HS-27A (cell line): ENCODE measurements at places on chromosomes 16 and 17.

DNA sequence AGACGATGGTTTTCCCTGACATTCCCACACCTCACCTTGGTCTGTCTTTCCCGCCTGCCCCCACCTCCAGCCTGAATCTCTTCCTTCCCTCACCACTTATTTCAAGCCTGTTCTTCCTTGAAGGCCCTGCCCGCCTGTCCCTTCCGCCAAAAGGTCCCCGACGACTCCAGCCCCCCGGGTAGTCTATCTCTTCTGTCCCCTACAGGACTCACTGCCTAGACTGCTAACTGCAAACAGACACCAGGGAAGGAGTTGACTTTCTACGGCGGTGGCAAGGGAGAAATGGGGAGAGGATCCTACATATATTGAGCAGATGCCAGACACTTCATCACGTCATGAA is 53.7 kb downstream of the NT5M start:
- DNase-seq = no peak

DNA sequence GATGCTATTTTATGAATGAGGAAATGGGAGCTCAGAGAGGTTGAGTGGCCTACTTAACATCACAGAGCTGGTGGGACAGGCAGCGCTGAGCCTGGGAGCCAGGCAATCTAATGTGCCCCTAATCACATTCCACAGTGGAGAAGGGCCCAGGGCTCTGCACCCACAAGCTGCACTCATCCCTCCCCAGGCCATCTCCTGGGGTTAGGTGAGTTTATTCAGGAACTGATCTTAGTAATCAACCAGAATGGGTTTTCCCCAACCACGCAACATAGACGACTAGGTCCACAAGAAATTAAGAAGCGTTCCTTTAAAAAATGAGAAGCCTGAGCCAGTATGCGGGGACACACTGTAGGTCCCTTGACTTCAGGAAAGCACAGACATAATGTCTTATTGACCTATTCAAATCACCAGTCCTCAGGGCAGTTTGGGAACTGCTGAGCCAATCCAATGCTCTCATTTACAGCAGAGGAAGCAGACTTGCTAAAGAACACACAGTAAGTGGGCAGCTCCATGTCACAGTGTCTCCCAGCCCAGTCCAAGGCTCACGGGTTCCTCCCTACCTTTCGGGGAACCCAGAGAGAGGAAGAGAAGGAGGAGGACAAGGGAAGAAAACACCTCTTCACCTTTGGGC is 2.3 kb downstream of the MPP3 start:
- DNase-seq = no peak

- no peak for DNase-seq
Observed at GRCh38 chr16:629185-629832, 1.5 kb upstream of the WFIKKN1 start.

DNA sequence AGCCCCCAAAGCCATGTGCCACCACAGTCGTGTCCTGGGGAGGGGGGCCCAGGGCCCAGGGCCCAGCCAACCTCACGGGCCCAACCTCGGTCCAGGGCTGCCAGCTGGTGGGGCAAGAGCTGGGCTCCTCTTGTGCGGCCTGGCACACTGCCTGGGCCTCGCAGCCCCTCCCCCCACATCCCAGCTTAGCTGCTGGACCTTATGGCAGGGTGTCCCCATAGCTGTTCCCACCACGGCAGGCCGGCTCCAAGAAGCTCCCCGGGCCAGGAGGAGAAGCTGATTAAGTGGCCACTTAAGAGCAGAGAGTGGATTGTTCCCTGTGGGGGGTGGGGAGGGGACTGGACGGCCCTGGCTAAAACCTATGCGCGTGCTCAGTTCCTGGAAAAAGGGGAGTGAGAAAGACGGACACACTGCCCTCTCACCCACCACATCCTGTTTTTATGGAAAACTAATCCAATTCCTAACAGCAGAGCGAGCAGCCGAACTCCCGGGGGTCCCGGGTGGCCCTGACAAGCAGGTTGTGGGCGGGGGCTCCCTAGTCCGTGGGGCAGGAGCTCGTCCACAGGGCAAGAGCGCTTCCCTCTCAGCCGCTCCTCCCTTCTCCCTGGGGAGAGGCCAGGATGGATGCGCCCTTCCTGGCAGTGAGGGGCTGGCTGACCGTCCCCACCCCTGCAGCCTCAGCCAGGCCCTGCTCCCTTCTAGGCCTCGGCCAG is 16.8 kb downstream of the PIEZO1 start:
- no peak for DNase-seq

- no peak for DNase-seq
Observed at GRCh38 chr16:79595931-79596450, 4.5 kb downstream of the MAF start.

GRCh38 chr16:72924537-72924926 is 123.4 kb downstream of the ZFHX3 start:
- no peak for DNase-seq

GRCh38 chr16:75233611-75233938 is 14.8 kb downstream of the CTRB1 start:
- no peak for DNase-seq

- no peak for DNase-seq
Observed at GRCh38 chr16:2472885-2473445, 1.9 kb downstream of the NTN3 start.

- DNase-seq = no peak
Observed at GRCh38 chr17:64236827-64237403, 26.1 kb downstream of the TEX2 start.

GRCh38 chr16:82792693-82793092 is 165.9 kb downstream of the CDH13 start:
- no peak for DNase-seq

- DNase-seq = no peak
Observed at GRCh38 chr16:87391324-87391949, 699 bp upstream of the MAP1LC3B start.

GRCh38 chr17:82353484-82353883 is 5.6 kb upstream of the TEX19 start:
- no peak for DNase-seq

GRCh38 chr17:65627891-65628643 is 66.6 kb upstream of the AXIN2 start:
- DNase-seq = peak; percentile 3

DNA sequence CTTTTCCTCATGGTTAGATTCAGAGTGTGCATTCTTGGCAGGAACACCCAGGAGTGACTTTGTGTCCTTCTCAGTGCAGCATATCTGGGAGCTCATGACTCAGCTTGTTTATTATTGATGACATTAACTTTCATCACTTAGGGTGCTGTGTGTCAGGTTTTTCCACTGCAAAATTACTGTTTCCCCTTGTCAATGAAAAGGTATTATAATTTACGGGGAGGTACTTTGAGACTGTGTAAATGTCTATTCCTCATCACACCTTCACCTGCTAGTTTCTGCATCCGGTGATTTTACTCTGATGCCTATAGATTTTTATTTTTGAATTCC is 50.5 kb downstream of the WWP2 start:
- no peak for DNase-seq

DNA sequence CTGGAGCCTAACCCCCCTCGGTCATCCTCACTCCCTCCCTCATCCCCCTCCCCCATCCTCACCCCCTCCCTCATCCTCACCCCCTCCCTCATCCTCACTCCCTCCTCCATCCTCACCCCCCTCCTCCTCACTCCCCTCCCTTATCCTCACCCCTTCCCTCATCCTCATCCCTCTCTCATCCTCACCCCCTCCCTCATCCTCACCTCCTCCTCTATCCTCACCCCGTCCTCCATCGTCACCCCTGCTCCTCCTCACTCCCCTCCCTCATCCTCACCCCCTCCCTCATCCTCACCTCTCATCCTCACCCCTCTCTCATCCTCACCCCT is 571 bp downstream of the PRSS33 start:
- no peak for DNase-seq

DNA sequence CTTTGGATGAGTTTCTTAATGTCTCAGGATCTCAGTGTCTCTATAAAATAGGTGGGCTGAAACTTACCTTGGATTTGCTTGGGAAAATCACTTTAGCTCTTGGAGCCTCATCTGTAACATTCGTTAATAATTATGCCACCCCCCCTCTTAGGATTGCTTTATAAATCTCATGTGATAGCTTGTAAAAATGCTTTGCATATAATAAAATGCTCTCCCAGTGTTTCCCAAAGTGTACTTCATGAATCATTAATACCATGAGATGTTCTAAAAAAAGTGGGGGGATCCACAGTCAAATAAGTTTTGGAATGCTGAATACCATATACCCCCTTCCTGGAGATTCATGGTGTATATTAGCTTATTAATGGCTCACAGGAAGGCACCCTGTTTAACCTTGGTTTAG is 5.2 kb downstream of the KRT39 start:
- no peak for DNase-seq

- no peak for DNase-seq
Observed at GRCh38 chr16:55323637-55324271, at the start of gene IRX6. TSS of gene IRX6 (plus strand) at chr16:55324203. CDS start at chr16:55325092, 889 bp downstream.

GRCh38 chr16:2213817-2214718 is 572 bp downstream of the PGP start:
- no peak for DNase-seq

DNA sequence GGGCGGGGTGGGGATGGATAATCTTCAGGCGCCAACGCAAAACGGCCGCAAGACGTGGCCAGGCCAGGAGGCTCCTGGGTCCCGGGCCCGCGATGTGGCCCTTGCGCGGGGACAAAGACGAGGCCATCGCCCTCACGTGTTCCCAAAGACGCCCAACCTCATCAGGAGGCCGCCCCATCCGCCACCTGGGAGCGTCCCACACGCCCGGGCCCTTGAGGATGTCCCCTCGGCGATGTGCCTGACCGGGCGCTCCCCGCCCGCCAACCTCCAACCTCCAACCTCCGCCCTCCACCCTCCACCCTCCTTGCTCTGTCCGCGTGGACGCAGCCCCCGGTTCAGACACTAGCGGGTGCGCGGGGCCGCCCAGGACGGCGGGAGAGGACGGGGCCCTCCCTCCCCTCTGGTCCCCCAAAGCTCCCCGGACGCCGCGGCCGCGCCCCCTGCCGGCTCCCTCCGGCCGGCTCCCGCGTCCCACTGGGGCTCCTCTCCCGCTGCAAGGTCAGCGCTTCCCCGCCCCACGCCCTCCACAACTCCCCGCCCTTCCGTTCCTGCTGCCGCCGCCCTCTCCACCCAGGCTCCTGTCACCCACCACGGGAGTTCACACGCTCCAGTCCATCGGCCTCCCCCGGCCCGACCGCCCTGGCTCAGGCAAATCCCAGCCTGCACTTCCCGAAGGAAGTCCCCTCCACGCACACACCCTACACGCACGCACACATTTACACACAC is 250.8 kb upstream of the RPL38 start:
- DNase-seq = no peak

DNA sequence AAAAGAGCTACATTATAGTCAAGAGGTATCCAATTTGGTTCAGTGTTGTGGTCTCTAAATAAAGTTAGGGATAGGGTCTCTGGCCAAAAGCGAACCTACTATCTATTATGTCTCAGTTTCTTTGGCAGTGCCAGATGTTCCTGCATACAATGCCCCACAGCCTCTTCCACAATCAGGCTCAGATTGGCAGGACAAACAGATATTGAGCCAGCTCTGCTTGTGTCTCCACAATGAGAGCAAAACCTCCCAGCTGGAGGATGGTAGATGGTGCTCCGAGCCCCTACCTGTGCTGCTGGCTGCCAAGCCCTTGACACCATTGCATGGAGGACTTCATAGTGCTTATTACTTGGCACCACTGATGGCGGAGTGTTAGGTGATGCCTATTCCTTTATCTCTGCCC is 19.7 kb downstream of the PHAF1 start:
- DNase-seq = no peak

DNA sequence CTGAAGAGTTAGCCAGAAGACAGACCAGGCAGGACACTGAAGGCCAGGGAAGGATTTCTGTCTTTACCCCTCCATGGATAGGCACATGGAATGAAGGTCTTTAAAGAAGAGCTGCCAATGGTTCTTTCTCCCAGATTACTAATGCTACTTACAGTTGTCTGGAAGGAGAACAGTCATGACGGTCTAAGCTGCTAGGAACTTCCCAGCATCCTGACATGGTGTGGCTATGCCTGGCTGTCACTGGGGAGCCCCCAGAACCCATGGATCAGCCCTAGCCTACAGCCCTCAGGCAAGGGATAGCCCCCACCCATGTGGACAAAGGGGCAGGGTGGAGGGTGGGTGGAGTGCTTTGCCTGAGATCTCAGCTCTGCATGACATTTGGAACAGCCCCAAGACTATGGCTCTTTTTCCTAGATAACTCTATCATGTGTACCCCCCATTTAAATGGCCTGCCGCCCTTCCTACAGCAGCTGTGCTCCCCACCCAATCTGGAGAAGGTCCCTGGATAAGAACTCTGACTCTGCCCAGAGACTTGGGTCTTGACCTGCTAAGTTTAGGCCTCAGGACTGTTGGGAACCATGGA is 9.2 kb upstream of the KAT7 start:
- DNase-seq = no peak

- DNase-seq = no peak
Observed at GRCh38 chr17:67867591-67867990, 42.3 kb downstream of the BPTF start.

DNA sequence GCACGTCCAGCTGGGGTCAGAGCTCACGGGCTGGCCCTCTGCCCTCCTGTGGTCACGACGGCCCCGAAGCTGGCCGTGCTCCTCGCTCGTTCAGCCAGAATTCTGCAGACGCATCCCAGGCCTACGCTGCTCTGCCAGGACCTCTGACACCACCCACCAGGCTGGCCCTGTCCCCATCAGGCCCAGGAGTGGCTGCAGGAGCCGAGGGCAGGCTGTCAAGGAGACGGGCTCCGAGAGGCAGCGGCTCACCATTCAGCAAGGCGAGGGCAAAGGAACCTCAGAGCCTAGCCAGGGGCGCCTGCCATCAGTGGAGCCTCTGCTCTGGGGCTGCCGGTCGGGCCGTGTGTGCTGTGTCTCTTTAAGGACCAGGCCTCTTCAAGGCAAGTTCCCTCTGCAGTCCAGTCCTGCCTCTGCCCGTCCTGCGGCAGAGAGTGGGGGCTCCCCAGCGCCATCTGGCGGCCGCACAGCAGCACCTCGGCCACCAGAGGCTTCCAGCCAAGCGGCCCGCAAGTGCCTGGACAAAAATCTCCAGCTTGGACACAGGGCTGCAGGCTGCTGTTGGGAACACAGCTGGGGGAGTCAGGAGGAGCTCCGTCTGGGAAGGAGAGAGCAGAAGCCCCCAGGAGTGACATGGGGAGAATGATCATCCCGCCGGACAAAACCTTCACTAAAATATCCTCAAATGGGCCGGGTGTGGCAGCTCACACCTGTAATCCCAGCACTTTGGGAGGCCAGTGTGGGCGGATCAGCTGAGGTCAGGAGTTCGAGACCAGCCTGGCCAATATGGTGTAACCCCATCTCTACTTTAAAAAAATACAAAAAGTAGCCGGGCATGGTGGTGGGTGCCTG is 7.4 kb upstream of the ABR start:
- DNase-seq = peak; percentile 11
